ENCODE measurements at places on chromosomes 7 and 10. TPM values are rescaled to one million over a fixed set of nuclear protein-coding genes. Genes with fewer than 3 reads are reported as not detected.

OR6V1 gene
- total RNA-seq, result not detected

DNA sequence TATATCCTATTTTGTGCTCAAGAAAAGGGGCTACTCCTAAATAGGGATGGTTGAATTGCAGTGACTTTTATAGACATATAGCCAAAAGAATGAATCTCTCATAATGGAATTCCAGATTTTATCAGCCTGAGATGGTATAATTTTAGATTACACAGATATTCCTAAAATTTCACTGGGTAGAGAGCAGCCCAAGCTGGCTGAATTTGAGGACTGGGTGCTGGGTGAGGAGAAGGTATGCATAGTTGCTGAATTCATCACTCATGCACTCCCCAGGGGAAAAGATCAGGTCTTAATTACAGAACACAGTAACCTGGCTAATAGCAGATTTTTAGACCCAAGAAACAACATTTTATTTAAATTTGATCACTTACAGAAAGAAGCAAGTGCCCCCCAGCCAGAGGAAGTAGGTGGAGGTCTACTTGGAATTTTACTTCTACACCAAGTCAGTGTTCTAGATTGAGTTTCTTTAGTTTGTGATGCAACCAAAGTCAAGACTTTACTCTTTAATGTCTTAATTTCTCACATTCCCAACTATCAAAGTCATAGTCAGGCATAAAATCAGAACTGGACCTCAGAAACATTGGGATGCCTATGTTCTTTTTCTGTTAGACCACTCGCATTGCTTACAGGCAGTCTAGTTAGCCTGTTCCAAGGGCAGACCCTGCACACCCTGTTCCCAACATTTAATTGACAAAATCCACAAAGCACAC is 337.4 kb upstream of the PODXL start:
- H3K27me3 ChIP-seq, result no peaks in the 10 kb centered on the region
- no peak for DNase-seq

DNA sequence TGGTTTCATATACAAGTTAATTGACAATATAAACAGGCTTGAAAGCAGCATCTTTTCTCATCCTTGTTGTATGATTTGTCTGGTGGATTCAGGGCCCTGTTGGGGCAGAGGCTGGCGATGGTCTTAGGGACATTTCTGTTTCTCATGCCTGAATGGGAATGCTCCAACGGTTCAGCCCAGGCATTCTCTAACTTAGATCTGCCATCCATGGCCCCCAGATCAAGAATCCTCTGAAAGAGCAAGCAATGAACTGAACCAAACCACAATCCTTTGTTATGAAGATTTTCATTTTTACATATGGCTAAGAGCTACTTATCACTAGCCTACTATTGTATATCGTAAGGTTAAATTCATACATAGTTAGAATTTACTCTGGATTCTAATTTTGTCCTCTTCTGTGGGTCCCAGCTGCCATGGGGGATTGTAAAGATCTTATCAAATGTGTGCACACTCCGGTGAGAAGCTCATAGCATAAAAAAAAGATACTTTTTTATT is 163.9 kb downstream of the COBL start:
- H3K27me3 ChIP-seq, result no peaks in the 10 kb centered on the region
- H3K4me3 ChIP-seq, result no peak overlapping the region
- no peaks in the 10 kb centered on the region for H3K4me1 ChIP-seq
- no peak for DNase-seq

CALY gene
- not detected for total RNA-seq

PILRA gene
- total RNA-seq, result 36.9 TPM

DNA sequence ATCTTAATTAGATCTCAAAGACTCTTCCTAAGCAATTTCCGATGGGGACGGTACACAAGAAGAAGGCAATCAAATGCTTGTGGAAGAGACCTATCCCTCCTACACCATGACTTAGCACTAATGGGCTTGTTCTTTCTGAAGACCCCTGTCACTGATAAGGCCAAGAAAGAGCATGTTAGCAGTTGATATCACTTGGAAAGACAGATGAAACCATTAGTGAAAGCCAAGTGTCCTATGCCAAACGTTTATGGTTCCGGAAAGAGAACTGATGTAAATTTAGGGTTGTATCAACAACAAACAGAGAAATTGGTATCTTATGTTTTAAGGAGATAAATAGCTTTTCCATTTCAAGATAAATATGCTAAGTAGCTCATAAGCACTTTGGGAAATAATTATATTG is 6.5 kb downstream of the UROS start:
- H3K4me1 ChIP-seq, result no peaks in the 10 kb centered on the region
- no peak for DNase-seq
- H3K4me3 ChIP-seq, result no peak overlapping the region
- H3K27me3 ChIP-seq, result no peaks in the 10 kb centered on the region
- H3K36me3 ChIP-seq, result peaks cover 31% of the 10 kb centered on the region
- no peak overlapping the region for H3K27ac ChIP-seq

DNA sequence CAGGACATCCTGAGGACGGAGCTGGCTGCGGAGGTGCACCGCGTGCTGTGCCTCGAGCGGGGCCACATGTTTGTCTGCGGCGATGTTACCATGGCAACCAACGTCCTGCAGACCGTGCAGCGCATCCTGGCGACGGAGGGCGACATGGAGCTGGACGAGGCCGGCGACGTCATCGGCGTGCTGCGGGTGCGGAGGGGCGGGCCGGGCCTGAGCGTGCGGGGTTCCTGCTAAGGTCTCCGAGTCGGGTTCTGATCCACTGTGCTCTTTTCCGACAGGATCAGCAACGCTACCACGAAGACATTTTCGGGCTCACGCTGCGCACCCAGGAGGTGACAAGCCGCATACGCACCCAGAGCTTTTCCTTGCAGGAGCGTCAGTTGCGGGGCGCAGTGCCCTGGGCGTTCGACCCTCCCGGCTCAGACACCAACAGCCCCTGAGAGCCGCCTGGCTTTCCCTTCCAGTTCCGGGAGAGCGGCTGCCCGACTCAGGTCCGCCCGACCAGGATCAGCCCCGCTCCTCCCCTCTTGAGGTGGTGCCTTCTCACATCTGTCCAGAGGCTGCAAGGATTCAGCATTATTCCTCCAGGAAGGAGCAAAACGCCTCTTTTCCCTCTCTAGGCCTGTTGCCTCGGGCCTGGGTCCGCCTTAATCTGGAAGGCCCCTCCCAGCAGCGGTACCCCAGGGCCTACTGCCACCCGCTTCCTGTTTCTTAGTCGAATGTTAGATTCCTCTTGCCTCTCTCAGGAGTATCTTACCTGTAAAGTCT is 10.4 kb downstream of the ATG9B start:
- peak overlapping the region; percentile 34 for H3K4me3 ChIP-seq
- H3K36me3 ChIP-seq, result no peaks in the 10 kb centered on the region
- H3K27ac ChIP-seq, result no peak overlapping the region
- peak; percentile 82 for DNase-seq

DNA sequence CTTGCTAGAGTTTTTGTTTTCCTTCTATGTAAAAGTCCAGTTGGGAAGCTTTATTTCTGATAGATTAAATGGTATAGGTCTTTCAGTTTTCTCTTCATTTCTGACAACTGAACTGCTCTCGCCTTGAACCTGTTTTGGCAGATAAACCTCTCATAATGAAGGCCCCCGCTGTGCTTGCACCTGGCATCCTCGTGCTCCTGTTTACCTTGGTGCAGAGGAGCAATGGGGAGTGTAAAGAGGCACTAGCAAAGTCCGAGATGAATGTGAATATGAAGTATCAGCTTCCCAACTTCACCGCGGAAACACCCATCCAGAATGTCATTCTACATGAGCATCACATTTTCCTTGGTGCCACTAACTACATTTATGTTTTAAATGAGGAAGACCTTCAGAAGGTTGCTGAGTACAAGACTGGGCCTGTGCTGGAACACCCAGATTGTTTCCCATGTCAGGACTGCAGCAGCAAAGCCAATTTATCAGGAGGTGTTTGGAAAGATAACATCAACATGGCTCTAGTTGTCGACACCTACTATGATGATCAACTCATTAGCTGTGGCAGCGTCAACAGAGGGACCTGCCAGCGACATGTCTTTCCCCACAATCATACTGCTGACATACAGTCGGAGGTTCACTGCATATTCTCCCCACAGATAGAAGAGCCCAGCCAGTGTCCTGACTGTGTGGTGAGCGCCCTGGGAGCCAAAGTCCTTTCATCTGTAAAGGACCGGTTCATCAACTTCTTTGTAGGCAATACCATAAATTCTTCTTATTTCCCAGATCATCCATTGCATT is 27.1 kb downstream of the MET start:
- no peak for DNase-seq
- no peak overlapping the region for H3K27ac ChIP-seq
- H3K36me3 ChIP-seq, result no peaks in the 10 kb centered on the region

FKBP9 gene
- total RNA-seq, result 113 TPM

GRCh38 chr7:24836084-24836483 is 78.8 kb upstream of the GSDME start:
- H3K4me3 ChIP-seq, result no peak overlapping the region
- H3K36me3 ChIP-seq, result no peaks in the 10 kb centered on the region
- DNase-seq, result no peak
- no peak overlapping the region for H3K27ac ChIP-seq

Data from upper lobe of right lung (tissue), 1 donor.